SHP77 (cell line): ENCODE measurements at places on chromosomes 5 and 9.

DNA sequence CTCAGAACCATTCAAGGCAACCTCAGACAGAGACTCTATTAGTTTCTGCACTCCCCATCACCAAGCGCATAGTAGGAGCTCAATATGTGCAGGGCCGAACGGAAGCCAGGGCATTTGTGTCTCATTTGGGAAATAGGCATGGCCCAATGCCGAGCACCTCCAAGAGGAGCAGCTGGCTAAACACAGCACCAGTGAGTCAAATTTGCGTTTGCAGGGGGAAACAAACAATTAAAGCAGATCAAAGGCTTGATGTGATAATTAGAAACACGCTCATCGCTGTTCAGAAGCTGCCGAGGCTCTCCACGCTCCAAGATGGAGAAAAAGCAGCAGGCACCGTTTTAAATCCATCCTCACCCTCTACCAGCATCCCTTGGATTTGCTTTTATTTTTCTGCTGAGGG lies 225.3 kb downstream of the AGTPBP1 start:
- DNase-seq = no peak

GRCh38 chr9:69627281-69627680 lies 44.9 kb downstream of the APBA1 start:
- no peak for DNase-seq

GRCh38 chr5:93607367-93608258 lies 24.6 kb downstream of the NR2F1 start:
- DNase-seq = peak; percentile 80

- DNase-seq = no peak
Measured at GRCh38 chr5:105931881-105932421, 1738.8 kb downstream of the EFNA5 start.

- no peak for DNase-seq
Measured at GRCh38 chr9:130198501-130199179, 26.4 kb downstream of the NCS1 start.

DNA sequence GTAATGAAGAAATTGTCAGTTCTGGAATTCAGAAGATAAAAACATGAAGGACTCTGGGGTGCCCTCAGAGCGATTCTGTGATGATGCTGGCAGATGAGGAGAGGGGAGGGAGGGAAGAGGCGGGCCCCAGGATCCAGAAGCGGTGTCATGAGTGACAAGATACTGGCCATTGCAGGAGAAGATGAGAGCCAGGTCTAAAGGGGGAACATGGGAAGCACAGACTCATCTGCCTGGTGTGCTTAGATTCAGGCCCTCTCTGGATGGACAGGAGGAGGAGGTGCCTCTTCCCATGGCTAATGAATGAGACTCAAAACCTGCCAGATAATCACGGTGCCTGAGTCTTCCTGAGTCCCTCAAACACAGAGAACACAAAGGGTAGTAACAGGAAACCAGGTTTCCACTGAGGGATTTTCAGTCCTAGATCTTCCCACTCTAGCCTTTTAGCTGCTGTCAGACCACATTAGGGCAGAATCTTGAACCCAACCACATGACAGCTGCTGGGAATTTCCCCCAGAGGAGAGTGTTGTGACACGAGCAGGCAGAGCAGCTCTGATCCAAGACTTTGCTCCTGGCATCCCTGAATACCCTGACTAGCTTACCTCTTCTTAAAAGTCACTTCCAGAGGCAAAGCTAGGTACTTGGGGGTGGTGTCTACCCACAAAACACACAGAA lies 28.2 kb upstream of the HSPA9 start:
- no peak for DNase-seq

- DNase-seq = no peak
Measured at GRCh38 chr5:34054400-34054729, 11.4 kb upstream of the C1QTNF3 start.

- no peak for DNase-seq
Measured at GRCh38 chr5:64742821-64743220, 25.7 kb downstream of the SREK1IP1 start.

DNA sequence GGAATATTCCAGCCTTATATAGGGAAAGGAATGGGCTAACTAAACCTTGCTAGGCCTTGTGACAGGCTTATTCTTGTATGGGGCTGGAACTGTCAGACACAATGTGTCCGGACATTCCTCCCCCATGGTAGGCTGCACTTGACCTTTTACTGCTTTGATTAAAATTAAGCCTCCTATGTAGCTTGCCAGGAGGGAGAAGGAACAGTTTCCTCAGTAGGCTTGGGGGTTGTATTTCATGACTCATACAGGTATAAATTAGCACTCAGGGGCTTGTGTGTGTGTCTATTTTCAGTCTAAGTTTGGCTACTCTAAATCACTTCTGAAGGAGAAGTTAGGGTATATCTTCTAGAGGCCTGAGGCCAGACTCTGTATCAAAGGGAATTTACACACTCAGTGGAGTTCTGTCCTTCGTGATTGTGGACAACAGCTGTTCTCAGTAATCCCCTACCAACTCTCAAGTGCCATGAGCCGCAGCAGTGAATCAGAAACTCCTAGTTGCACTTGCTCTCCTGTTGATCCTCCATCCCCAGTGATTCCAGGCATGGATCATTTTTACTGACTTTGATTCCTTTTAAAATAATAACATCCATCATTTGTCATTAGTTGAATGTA lies 16.4 kb downstream of the ADAMTS16 start:
- no peak for DNase-seq
